Aorta (tissue), 5 donors: ENCODE measurements at places on chromosomes 2 and 18. TPM values are rescaled to one million over a fixed set of nuclear protein-coding genes. Genes with fewer than 3 reads are reported as not detected.

GRCh38 chr2:133838642-133839365 lies 270.5 kb upstream of the NCKAP5 start:
- no peak for DNase-seq

DNA sequence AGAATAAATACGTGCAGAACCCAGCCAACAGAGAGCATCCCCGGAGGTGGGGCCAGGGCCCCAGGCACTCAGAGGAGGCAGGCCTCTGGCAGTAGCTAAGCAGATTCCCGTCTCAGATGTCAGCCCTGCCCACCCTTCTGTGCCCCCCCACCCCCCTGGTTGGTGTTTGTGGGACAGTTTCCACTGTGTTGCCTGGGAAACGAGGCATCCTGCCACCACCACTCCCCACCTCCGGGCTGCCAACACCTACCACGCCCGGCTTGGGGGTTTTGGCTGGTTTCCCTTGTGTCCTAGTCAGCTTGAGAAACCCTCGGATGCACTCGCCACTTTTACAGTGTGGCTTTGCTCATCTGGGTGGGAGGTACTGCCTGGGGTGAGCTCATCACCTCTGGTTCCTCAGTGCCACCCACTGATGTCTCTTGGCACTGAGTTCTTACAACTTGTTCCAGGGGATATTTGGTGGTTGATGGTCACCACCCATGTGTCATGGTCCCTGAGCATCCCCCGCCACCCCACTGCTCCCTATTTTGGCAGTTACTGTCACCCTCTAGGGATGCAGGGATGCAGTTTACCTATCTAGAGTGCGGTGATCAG lies 72.4 kb upstream of the YWHAQ start:
- DNase-seq, result peak; percentile 82

REG1B gene
- 3.8 TPM for total RNA-seq

GRCh38 chr2:228869636-228870264 lies 401.3 kb downstream of the PID1 start:
- no peak for DNase-seq

GRCh38 chr2:218482651-218483050 lies 63.7 kb downstream of the VIL1 start:
- no peak for DNase-seq

FBXO36 gene
- total RNA-seq, result 2.2 TPM

PNKD gene
- total RNA-seq, result 40.2 TPM

ATP8B1 gene
- total RNA-seq, result 101 TPM
